Activated CD4-positive, alpha-beta T cell treated with anti-CD3 and anti-CD28 coated beads, Interleukin-2, amount 10 ng/mL, durations not matched to agents 24 days and 14 days (primary cell): ENCODE measurements at places on chromosomes 4 and X. TPM values are rescaled to one million over a fixed set of nuclear protein-coding genes. Genes with fewer than 3 reads are reported as not detected.

DNA sequence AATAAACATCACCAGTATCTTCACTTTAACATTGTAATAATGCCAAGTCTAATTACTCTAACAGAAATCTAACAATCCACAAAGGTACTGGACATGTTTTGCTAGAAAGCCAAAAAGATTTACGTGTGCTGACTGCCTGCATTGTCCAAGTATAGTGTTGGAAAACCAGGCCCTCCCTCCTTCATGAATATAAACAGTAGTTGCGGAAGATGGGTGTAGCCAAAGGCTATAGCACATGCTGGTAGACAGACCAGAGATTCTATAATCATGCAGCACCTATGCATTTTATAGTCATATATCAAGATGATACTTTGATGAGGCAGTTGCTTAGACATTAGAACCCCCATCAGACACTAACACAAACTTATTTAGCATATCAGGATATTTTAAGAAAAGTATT lies 22.6 kb downstream of the ZNF280C start:
- H3K27ac ChIP-seq = no peak overlapping the region
- no peak for DNase-seq
- H3K36me3 ChIP-seq = peaks cover 17% of the 10 kb centered on the region
- no peaks in the 10 kb centered on the region for H3K27me3 ChIP-seq

PAK3 gene
- total RNA-seq = 0.07 and 0.30 TPM in 2 replicates

MAGEA2B gene
- not detected in 2 replicates for total RNA-seq

DNA sequence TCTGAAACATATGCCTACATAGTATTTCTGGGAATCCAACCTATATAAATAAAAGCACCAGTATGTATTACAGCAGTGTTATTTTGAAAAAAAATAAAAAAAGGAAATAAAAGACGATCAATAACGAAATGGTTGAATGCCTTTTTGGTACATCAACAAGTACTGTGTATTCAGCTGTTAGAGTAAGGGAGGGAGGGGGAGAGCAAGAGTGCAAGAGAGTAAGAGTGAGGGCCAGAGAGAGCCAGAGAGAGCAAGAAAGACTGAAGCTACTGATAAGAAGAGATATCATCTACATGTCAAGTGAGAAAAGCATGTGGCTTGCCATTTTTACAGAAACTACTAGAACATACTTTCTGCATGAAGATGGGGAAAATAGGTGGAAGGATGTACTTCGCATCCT lies 1.8 kb downstream of the SPIN4 start:
- no peak overlapping the region for H3K27ac ChIP-seq
- DNase-seq = no peak
- peak overlapping the region; percentile 85 for H3K4me3 ChIP-seq
- peaks cover 15% of the 10 kb centered on the region for H3K4me1 ChIP-seq

DNA sequence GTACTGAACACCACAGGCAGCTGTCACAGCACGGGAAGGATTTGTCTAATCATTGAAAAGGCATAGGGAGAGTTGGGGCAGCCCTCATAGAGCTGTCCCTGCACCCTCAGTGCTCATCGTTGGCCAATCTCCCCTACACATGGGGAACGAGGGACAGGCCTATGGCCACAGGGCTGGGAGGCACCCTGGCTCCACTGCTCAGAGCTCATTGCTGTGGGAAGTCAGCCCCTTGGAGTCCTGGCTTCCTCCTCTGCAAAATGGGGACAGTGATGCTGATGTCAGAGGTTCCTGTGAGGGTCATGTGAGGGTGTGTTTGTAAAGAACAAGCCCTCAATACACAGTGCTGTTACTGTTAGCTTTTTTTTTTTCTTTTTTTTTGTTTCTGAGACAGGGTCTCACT lies 19.3 kb upstream of the HTRA3 start:
- no peaks in the 10 kb centered on the region for H3K27me3 ChIP-seq
- no peak for DNase-seq
- no peaks in the 10 kb centered on the region for H3K4me1 ChIP-seq
- H3K36me3 ChIP-seq = no peaks in the 10 kb centered on the region
- no peak overlapping the region for H3K4me3 ChIP-seq

MAGEC3 gene
- not detected in 2 replicates for total RNA-seq

DNA sequence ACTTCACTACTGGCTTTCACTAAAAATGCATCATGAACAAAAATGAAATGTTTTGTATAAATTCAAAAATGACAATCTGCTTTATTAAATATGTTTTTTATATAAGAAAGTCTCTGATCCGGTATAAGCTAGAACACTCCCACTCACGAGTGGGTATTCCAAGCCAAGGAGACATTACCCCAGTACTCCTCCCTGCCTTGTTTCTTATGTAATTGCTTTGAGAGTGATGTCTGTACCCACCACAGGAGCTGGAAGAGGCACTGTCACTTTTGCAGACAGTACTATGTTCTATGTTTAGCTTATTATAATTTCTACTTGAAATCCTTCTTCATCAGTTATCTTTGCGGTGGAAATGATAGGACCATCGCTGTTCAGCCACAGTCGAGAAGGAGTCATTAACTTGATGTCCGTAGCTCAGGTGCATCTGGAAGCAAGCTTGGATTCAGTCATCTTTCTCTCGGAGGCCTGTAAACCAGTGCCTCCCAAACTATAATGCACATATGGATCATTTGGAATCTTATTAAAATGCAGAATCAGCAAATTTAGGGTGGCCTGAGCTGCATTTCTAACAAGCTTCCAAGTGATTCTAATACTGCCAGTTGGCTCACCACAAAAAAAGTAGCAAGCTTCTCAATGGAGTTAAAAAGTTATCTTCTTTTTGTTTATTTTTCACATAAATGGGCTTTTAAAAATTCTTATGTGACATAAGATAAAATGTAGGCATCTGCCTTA lies 396.4 kb downstream of the GRIA2 start:
- no peaks in the 10 kb centered on the region for H3K36me3 ChIP-seq
- H3K27me3 ChIP-seq = no peaks in the 10 kb centered on the region
- DNase-seq = no peak
- H3K4me1 ChIP-seq = no peaks in the 10 kb centered on the region

- H3K27ac ChIP-seq = no peak overlapping the region
- DNase-seq = peak; percentile 66
- no peaks in the 10 kb centered on the region for H3K36me3 ChIP-seq
- peaks cover 1% of the 10 kb centered on the region for H3K27me3 ChIP-seq
- H3K4me1 ChIP-seq = peaks cover 22% of the 10 kb centered on the region
Measured at GRCh38 chrX:40022421-40022820, 75.3 kb downstream of the BCOR start.

ANXA10 gene
- not detected in 2 replicates for total RNA-seq

DNA sequence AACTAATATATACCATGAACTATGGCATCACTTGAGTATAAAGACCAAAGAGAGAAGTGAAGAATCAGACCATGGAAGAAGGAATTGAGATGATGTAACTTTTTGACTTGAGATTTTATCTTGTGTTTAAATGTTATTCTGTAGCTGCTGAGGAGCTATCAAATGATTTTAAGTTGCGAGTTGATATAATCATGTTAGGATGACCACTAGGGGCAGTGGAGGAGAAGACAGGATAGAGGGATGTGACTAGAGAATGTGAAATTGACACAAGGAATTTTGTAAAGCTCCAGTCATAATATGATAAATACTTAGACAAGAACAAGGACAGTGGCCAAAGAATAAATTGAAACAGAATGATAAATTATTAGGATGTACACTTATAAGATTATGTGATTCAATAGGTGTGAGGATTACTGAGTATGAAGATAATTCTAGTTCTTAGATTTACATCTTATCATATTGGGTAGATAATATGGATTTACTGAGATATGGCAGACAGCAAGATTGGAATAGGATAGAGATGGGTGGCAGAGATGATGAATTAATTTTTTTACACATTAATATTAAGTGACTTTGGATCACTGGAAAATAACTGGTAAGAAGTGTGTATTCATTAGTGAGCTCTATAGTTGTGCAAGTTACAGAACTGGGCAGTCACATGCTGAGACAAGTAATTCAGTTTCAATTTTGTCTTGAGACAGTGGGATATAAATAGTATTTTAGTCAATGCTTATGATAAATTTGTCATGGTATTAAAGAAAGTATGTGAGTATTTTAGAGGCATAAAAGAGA lies 816.0 kb upstream of the PCDH10 start:
- H3K4me1 ChIP-seq = no peaks in the 10 kb centered on the region
- no peak overlapping the region for H3K4me3 ChIP-seq
- H3K27ac ChIP-seq = no peak overlapping the region

DNA sequence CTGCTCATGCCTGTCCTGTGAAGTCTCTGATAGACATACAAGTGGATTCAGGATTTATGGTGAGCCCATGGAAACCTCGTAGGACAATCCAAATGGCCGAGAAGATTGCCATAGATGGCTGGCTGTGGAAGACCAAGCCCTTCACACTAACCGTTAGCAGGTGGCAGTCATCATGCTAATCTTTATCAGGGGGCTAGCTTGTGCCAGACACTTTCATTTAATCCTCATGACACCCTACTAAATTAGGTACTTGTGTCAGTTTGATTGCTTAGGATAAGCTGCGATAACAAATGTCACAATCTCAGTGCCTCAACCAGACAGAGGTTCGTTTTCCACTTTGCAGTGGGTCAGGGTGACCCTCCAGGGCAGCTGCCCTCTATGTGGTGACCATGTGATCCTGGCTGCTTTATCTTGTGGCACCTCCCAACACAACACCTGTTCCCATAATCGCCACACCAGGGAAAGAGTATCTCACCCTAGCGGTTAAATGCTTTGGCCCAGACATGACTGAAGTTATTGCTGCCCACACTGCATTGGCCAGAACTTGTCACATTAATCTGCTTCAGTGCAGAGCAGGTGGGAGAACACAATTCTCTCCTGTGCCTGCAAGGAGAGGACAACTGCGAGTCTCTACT lies 60.8 kb downstream of the REPS2 start:
- H3K27ac ChIP-seq = no peak overlapping the region
- H3K36me3 ChIP-seq = no peaks in the 10 kb centered on the region
- peaks cover 6% of the 10 kb centered on the region for H3K27me3 ChIP-seq
- no peak overlapping the region for H3K4me3 ChIP-seq
- DNase-seq = no peak
- peaks cover 3% of the 10 kb centered on the region for H3K4me1 ChIP-seq

- peaks cover 68% of the 10 kb centered on the region for H3K4me1 ChIP-seq
- H3K27me3 ChIP-seq = no peaks in the 10 kb centered on the region
- H3K27ac ChIP-seq = peak overlapping the region; percentile 86
- peaks cover 58% of the 10 kb centered on the region for H3K36me3 ChIP-seq
Measured at GRCh38 chr4:184417802-184418511, 56.4 kb downstream of the IRF2 start.

DNA sequence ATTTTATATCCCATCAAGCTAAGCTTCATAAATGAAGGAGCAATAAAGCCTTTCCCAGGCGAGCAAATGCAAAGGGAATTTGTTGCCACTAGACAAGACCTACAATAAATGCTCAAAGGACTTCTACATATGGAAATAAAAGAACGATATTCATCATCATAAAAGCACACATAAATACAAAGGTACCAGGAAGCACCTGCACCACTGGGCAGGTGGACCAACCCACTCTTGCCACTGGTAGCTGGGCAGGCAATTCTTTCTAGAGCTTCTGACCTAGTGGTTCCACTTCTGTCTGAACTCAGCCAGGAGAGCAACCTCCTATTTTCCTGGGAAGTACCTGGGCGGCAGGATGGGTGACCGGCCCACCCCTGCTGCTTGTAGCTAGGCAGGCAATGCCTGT lies 237.2 kb upstream of the ITM2A start:
- no peaks in the 10 kb centered on the region for H3K27me3 ChIP-seq
- H3K27ac ChIP-seq = no peak overlapping the region

GRCh38 chr4:67055319-67055718 lies 490.0 kb downstream of the CENPC start:
- no peaks in the 10 kb centered on the region for H3K36me3 ChIP-seq
- H3K27me3 ChIP-seq = no peaks in the 10 kb centered on the region
- DNase-seq = no peak
- H3K4me3 ChIP-seq = no peak overlapping the region
- H3K27ac ChIP-seq = no peak overlapping the region

XPNPEP2 gene
- total RNA-seq = 0.24 and 0.28 TPM in 2 replicates

DNA sequence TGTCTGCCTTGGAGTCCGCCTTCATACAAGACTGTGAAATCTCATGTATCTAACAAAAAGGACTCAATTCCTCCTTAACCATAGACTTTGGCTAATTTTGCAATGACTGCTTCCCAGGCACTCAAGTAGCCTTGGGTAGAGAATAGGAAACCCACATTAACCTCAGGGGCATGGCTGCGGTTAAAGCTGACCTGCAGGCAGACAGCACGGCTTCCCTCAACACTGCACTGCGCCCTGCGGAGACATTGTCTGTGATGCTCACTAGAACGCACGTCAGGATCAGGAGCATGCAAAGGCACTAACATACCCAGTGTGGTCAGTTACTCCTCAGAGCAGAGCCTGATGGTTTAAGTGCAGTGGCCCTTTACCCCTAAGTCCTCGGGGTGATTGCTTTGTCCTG lies 10.3 kb upstream of the GPR143 start:
- peaks cover 13% of the 10 kb centered on the region for H3K27me3 ChIP-seq
- H3K4me1 ChIP-seq = no peaks in the 10 kb centered on the region
- H3K27ac ChIP-seq = no peak overlapping the region
- H3K36me3 ChIP-seq = no peaks in the 10 kb centered on the region
- H3K4me3 ChIP-seq = no peak overlapping the region
- DNase-seq = no peak
